Activated CD8-positive, alpha-beta T cell treated with anti-CD3 and anti-CD28 coated beads, Interleukin-2, amount 10 ng/mL, durations not matched to agents 7 days and 5 days (primary cell): ENCODE measurements at places on chromosomes 5 and 9.

DNA sequence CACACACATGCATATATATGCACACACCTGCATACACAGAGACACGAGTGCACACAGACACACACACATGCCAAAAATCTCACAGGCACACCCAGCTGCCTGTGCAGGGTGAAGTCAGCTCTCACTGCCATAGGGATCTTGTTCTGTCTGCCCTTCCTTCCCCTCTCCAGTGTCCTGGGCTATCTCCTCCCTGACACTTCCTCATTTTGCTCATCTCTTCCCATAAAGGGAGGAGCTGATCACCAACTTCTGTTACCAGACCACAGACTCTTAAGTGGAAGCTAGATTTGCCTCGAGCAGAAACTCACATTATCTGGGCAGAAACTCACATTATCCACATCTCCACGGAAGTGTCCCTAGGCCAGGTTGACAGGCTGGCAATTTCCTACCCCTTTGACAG, 28.7 kb downstream of the LCP2 start:
- H3K4me1 ChIP-seq = peaks cover 97% of the 10 kb centered on the region
- H3K36me3 ChIP-seq = peaks cover 96% of the 10 kb centered on the region
- H3K27me3 ChIP-seq = no peaks in the 10 kb centered on the region
- peak overlapping the region; percentile 62 for H3K4me3 ChIP-seq
- DNase-seq = peak; percentile 24
- peak overlapping the region; percentile 90 for H3K27ac ChIP-seq

DNA sequence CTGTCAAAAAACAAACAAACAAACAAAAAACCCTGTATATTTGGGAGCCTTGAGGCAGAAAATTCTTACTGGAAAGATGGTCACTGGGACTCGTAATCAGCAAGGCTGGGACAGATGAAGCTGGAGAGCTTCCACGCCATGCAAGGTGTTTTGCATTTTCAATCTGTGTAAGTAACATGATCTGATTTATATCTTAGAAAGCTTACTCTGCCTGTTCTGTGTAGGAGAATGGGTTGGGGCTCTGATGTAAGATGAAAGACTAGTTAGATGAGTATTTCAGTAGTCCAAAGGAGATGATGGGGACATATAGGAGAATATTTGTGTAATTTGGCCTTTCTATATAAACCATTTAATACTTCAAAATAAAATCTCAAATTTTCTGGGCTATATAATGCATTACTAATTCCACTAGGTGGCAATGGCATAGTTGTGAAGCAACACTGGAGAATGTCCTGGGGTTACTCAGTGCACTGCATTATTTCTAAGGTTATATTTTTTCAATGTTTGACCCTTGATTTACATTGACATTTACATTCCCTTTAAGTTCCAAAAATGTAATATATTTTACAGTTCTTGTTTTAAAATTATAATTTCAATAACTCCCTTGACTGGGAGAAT, 21.9 kb upstream of the FSD1L start:
- H3K27me3 ChIP-seq = peaks cover 15% of the 10 kb centered on the region
- no peak for DNase-seq
- H3K4me1 ChIP-seq = no peaks in the 10 kb centered on the region

DNA sequence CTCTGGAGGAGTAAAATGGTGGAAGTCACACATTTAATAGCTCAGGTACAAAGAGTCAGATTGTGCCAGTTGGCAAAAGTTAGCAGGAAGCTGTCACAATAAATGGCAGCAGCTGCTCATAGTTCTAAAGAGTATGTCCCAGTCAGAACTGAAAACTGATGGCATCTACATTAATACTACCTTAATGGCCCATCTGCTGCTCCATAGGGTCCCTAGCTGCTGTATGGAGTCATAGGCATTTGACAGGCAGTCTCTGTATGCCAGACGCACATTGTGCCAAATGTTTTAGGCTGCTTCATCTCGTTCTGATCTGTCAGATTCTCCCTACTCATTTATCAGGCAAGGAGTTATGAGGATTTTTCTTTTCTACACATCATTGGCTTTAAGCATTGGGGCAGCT, 515.8 kb upstream of the ARRDC3 start:
- no peaks in the 10 kb centered on the region for H3K36me3 ChIP-seq
- H3K4me1 ChIP-seq = no peaks in the 10 kb centered on the region
- H3K4me3 ChIP-seq = no peak overlapping the region
- H3K27ac ChIP-seq = no peak overlapping the region

- H3K27ac ChIP-seq = no peak overlapping the region
- no peak overlapping the region for H3K4me3 ChIP-seq
- no peaks in the 10 kb centered on the region for H3K36me3 ChIP-seq
- peaks cover 8% of the 10 kb centered on the region for H3K27me3 ChIP-seq
Measured at GRCh38 chr9:126504977-126505455, 108.7 kb upstream of the LMX1B start.

DNA sequence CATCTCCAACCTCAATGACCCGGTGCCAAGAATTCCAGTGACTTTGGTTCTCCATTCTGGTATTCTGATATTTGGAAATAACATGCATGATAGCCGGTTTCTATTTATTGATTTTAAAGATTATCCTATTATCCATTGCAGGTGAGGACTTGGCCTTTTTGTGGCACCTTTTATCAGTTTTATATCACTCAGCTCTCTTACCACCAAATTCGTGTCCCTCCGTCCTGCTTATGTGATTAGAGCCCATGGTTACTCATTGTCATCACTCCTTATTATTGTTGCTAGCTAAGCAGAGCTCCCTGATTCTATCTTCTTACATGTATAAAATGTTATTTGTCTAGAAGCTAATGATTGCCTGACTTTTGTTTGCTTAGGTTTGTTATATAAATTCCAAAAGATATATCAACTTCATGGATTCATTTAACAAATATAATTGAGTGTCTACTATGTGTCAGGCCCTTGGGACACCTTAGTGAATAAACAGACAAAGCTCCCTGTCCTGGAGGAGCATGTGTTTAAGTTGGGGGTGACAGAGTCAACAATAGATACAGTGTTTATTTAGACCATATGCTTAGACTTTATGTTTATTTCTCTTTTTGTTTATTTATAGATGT, 138.2 kb downstream of the ADAMTS16 start:
- no peaks in the 10 kb centered on the region for H3K36me3 ChIP-seq
- peaks cover 2% of the 10 kb centered on the region for H3K27me3 ChIP-seq
- H3K4me1 ChIP-seq = no peaks in the 10 kb centered on the region
- DNase-seq = no peak
